ENCODE measurements at places on chromosomes 3 and 15.

GRCh38 chr3:10396083-10396482 is 75.2 kb upstream of the SEC13 start:
- DNase-seq: no peak

DNA sequence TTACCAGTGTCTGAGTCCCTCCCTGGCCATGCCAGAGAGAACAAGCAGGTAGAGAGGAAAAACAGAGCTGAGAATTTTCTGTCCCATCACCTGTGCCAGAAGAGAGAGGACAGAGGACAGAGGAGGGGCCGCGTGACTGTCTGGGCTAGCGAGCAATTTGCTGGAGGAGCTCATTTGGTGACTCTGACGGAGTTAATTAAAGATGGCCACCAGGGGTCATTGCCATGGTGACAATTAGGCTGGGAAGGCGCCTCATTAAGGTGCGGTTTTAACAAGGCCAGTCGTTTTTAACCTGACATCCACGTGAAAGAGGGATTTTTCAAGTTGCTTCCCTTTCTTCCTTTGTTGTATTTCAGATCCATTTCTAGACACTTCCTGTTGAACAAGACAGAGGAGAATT is 72.4 kb downstream of the RHCG start:
- no peak for DNase-seq

GRCh38 chr3:83498361-83499016 is 1460.3 kb upstream of the CADM2 start:
- no peak for DNase-seq

GRCh38 chr3:48142316-48142870 is 45.8 kb downstream of the CDC25A start:
- no peak for DNase-seq

DNA sequence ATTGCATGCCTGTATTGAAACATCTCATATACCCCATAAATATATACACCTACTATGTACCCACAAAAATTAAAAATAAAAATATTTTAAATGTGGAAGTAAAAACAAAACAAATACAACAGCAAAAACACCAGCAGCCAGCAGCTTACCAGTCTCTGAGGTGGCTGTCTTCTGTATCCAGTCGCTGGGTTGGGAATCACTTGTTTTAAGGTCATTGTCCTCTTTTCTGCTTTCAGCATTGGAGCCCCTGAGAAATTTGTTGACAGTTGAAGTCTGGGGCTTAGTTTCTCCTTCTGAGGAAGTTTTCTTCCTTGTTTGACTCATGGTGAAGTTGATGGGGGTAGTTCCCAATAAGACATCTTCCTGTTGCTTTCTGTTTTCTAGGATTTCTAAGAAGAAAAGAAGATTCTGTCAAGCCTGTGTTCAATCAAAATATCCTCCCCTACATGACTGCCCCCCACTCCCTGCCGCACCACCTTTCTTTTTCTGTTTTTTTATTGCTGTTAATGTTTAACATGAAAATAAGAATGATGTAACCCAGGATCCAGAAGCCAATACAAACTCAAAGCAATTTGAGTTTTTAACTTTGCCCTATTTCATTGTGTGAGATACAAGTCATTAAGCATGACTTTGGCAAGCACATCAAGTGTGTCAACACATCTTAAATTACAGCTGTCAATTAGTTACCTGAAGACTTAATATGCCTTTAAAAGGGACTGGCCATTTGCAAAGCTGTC is at the start of gene LRRC31:
Gene LRRC31, minus strand, starts transcription at position 452 of the 737 bp plus-strand sequence. Its CDS starts 128 bp downstream, at position 324.
- DNase-seq: no peak

DNA sequence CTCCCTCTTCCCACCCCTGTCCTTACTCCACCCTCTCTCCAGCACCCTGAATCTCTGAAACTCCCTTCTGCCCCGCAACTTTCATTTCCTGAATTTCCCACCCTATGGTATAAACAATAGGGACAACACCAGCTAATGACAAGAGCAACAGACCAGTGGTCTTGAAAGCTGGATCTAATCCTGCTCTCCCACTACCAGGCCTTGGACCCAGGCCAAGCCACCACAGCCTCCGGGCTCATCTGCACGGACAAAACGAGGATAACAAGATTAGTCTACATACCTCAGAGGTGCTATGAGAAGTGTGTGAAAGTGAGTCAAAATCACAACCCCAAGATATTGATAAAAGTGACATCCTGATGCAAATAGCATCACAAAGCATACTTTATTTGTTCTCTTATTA is 128.6 kb downstream of the ERC2 start:
- no peak for DNase-seq

DNA sequence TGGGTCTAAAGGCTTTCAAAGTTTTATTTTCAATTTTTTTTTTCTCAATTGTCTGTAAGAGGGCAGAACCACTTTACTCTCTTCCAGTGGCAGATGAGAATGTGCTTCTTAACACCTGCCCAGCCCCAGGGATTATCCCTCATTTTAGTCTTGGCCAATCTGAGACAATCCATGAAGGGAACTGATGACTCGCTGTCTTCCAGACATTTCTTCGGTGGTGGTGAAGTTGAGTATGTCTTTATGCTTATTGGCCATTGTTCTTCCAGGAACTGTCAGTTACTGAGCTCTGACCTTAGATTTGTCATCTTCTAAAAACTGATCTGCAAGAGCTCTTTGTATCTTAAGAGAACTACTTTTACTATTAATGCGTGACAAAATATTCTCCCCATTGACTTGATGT is 139.5 kb downstream of the TJP1 start:
- no peak for DNase-seq

GRCh38 chr3:196207833-196208607 is 3.2 kb downstream of the ZDHHC19 start:
- no peak for DNase-seq

- no peak for DNase-seq
Measured at GRCh38 chr3:58353722-58354553, 21.2 kb downstream of the PXK start.

Data from AG04449 (cell line).